Psoas muscle (tissue), 8 donors: ENCODE measurements at places on chromosomes 6 and 20. TPM values are rescaled to one million over a fixed set of nuclear protein-coding genes. Genes with fewer than 3 reads are reported as not detected.

Gene FERMT1
- total RNA-seq = 0.24 TPM

Gene SEL1L2
- 1.5 TPM for total RNA-seq

Gene DNMT3B
- total RNA-seq = 0.16 TPM

Gene PLAGL2
- total RNA-seq = 4.9 TPM

Gene CGAS
- total RNA-seq = 1.1 TPM

Gene PBOV1
- not detected for total RNA-seq

GRCh38 chr20:21159658-21160380 lies 33.9 kb downstream of the KIZ start:
- no peak for DNase-seq

DNA sequence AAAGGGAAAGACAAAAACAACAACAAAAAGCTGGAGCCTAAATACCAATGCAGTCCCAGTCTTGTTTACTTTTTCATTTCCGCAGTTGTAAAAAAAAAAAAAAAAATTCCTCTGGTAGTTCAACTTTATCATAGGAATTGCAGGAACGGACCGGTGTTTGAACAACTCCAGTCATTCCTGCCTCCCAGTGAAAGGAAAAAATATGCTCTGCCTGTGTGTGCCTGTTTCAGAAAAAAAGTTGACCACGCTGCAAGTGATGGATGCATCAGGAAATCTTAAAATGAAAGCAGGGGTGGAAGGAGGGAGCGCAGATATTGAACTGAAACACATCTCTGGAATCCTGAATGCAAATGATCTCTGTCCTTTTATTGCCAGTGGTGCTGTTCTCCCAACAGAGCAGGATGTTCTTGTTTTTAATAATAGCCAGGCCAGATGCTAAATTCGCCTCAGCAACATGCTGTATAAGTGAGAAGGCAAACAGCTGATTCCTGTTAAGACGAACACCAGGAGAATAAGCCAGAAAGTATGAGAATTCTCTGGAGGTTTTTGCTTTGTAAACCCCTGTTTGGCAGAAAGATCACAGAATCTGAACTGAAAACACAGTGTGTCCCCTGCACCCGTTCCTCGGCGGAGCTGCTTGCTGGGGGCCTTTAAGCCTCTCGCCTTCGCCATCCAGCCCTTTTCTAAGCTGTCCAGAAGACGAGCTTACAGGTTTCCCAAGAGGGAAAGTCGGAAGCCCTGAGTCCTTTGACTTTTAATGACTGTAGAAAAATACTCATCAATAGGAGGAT lies 178.4 kb upstream of the SUPT3H start:
- no peak for DNase-seq

DNA sequence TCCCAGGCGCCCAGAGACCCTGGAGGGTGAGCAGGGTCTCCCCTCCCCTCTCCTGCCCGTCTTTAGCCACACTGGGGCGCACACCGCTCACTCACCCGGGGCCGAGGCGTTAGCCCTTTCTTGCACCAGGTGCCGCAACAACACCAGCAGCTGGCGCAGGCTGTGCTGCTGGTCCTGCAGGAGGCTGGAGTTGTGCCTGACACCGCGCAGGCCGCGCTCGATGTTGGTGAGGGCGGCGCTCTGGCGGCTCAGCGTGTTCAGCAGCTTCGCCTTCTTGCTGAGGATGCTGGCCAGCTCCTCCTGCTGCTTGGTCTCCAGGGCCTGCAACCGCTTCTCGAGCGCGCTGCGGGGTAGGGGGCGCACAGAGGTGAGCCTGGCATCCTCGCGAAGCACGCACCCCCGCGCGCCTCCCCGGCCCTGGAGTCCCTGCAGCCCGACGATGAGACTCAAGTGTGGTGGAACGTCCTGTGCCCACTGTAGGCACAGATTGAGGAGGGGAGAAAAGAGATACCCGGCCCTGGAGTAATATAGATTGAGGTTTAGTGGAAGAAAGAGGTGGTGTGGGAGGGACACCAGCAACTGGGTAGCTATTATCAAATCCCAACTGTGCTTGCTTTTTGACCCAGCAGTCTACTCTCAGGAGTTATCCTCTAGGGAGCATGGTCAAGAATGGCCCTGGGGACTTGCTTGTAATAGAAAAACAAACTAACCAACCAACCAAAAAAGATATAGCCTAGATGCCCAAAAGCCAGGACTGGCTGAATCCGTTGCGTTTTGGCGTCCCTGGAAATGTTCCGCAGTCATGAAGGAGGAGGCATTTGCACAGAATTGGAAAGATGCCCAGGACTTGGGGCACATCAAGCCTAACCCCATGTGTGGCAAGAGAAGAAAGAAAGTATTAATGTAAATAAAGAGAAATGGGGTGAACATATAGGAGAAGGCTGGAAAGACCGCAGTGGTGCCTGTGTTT lies 30.9 kb downstream of the ANGPT4 start:
- DNase-seq = no peak

- DNase-seq = peak; percentile 89
Observed at GRCh38 chr6:170129691-170130171, 161.1 kb downstream of the DLL1 start.

DNA sequence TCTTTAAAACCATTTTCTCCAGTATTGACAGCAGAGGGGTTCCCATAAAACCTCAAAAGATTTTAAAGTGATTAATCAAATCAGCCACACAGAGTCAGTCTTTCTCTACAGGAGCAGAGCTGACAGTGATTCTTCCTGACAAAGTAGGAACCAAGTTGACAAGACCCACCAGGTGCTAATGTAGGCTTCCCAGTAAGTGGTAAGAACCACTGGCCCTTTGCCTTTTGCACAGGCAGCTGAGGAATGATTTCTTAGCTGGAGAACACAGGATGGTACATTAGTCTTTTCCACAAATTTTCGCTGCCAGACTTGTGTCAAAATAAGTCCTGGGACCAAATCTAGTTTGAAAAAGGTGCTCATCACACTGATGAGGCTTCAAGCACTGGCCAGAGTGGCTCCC lies 95.8 kb downstream of the ARMC2 start:
- no peak for DNase-seq

GRCh38 chr20:16596991-16597390 lies 23.7 kb upstream of the KIF16B start:
- DNase-seq = no peak

GRCh38 chr6:42013134-42013516 lies 37.2 kb upstream of the TAF8 start:
- DNase-seq = no peak

DNA sequence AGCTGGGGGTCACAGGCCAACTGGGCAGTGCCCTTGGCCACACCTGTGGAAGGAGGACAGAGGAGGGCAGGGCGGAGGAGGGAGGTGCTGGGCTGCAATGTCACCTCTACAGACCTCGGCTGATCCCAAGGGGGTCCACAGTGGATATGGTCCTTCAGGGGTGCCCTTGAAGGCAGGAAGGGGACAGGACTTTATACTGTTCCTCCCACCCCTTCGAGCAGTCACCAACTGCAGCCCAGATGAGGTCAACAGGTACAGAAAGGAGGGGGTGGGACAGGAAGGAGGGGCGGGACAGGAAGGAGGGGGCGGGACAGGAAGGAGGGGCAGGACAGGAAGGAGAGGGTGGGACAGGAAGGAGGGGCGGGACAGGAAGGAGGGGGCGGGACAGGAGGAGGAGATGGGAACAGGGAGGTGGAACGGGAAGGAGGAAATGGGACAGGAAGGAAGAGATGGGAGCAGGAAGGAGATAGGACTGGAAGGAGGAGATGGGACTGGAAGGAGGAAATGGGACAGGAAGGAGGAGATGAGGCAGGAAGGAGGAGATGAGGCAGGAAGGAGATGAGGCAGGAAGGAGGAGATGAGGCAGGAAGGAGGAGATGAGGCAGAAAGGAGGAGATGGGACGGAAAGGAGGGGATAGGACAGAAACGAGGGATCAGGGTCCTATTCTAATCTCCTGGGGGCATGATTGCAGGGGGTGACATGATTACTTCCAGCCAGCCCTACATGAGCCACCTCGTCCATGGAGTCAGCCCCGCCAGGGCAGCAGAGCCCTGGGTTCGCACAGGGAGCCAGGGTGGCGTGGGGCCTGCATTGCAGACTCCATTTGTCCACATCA lies 19.4 kb upstream of the MRGBP start:
- no peak for DNase-seq

DNA sequence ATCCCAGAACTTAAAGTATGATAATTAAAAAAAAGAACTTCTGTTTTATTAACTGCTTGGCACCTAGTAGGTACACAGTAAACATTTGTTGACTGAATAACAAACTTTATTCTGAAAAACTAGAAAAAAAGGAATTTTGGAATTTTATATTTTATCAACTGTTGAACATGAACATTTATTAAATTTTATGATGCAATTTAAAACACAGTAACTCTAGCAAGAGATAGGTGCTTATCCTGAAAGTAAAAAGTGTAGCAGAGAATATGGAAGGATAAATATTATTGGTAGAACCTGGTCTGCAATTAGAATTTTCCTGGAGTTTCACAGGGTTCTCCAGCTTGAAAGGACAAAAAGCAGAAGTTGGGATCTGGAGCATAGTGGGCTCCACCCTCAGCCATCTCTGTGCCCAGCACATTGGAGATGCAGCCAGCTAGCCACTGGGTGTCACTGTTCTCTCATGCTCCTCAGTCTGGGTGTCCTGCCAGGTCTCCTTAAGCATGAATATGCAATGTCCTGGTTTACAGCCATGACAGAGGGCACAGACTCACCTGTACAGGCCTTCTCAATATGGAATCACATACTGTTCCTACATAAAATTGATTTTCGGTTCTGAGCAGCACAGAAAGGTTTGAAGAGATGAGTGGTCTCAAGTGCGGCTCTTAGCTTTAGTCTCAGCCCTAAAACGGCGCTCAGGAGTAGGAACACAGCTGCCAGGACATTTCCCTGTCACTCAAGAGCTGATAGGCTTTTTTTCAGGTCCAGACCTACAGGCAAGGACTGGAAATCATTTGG lies 31.7 kb upstream of the IL20RA start:
- peak; percentile 53 for DNase-seq

GRCh38 chr20:41408986-41409385 lies 42.4 kb upstream of the EMILIN3 start:
- peak; percentile 82 for DNase-seq

DNA sequence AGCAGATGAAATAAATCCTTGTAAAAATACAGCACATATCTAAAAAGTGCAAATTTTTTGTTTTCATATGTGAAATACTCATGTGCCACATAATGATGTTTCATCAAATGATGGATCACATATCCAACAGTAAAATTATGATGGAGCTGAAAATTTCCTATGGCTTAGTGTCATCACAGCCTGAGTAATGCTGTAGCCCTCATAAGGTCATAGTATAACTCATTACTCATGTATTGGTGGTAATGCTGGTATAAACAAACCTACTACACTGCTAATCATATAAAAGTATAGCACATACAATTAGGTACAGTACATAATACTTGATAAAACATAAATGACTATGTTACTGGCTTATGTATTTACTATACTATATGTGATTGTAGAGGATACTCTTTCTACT lies 12.9 kb downstream of the TSPYL1 start:
- no peak for DNase-seq
